ENCODE measurements at places on chromosomes 3 and 15. TPM values are rescaled to one million over a fixed set of nuclear protein-coding genes. Genes with fewer than 3 reads are reported as not detected.

Gene GXYLT2
- total RNA-seq, result 4.7 TPM

Gene PLXNB1
- 50.9 TPM for total RNA-seq

Gene COL6A5
- total RNA-seq, result under 0.01 TPM

Gene TRAT1
- total RNA-seq, result not detected

Gene ST3GAL6
- 13.0 TPM for total RNA-seq

Gene GOLGA6L9
- 7.9 TPM for total RNA-seq

Gene ANKRD63
- 0.49 TPM for total RNA-seq

Gene CDHR4
- total RNA-seq, result under 0.01 TPM

Gene BOC
- 8.1 TPM for total RNA-seq

Gene ISLR
- 12.0 TPM for total RNA-seq

Gene A4GNT
- total RNA-seq, result not detected

Gene SKOR1
- 0.25 TPM for total RNA-seq

Gene PLSCR4
- total RNA-seq, result 6.4 TPM

Gene MAP6D1
- total RNA-seq, result 5.2 TPM

Gene SCAANT1
- not detected for total RNA-seq

Gene CPLX3
- 0.49 TPM for total RNA-seq

Gene GHSR
- not detected for total RNA-seq

Gene P2RY12
- 15.0 TPM for total RNA-seq

Gene ZNF774
- 6.9 TPM for total RNA-seq

Gene ZDHHC23
- 6.4 TPM for total RNA-seq

Gene SCN11A
- total RNA-seq, result 0.25 TPM

Gene HHLA2
- not detected for total RNA-seq

Gene HYAL2
- total RNA-seq, result 24.3 TPM

Gene DZIP3
- 49.9 TPM for total RNA-seq

Gene ATG7
- 21.6 TPM for total RNA-seq

Gene LEKR1
- 0.98 TPM for total RNA-seq

Gene CP
- total RNA-seq, result 0.98 TPM

Gene AKAP13
- 49.2 TPM for total RNA-seq

Gene TMEM108
- total RNA-seq, result 18.4 TPM

Gene CHDH
- 1.2 TPM for total RNA-seq

Gene VGLL3
- 2.0 TPM for total RNA-seq

Gene ASB14
- total RNA-seq, result not detected

Gene SPTSSB
- total RNA-seq, result 3.0 TPM

Gene PCSK6
- 11.8 TPM for total RNA-seq

Gene RIOX2
- 16.0 TPM for total RNA-seq

Gene GLDN
- 2.7 TPM for total RNA-seq

Gene BSN
- total RNA-seq, result 14.3 TPM

Gene EPHA3
- 105 TPM for total RNA-seq

Gene SLC22A13
- total RNA-seq, result under 0.01 TPM

Gene GP9
- total RNA-seq, result 0.25 TPM

Gene RTP1
- total RNA-seq, result 0.25 TPM

Gene MME
- total RNA-seq, result 1.2 TPM

Gene NAALADL2
- total RNA-seq, result 2.7 TPM

Gene TMC3
- total RNA-seq, result 0.25 TPM

Gene ZNF639
- 79.4 TPM for total RNA-seq

Gene CHD2
- 93.4 TPM for total RNA-seq

Gene EFCC1
- 0.25 TPM for total RNA-seq

Gene ZSCAN2
- total RNA-seq, result 25.1 TPM

Gene B4GALT4
- total RNA-seq, result 7.4 TPM
